NCI-H345 (cell line): ENCODE measurements at places on chromosomes 11 and 22.

GRCh38 chr11:82823647-82824619 lies 76.3 kb downstream of the PRCP start:
- DNase-seq, result no peak

DNA sequence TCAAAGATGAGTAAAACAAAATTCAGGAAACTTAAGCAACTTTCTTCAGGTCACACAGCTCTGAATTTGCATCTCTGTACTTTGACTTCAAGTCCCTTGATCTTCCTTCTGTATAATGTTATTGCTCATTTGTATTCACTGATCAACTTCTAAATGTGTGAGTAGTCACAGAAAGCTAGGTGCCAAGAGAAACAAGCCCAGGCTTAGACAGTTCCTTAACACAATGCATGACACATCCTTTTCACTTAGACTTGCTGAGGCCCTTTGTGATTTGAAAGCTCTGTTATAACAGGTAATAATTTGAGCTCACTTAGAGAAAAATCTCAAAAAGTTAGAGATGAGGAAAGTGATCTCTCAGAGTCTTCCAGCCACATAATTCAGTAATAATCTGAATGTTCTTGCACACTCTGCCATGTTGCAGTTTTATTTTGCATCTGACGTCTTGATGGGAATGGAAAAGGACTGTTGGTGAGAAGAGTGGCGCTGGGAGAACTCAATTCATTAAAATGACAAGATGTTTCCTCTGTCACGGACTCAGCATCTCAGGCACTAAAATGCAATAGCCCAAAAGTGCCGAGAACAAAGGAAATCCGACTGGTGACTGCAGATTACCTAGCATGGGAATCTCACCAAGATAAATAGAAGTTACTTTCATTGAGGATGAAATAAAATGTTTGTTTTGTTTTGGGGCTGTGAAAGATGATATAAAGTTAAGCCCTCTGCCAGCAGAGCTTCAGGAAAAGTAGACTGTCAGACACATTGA lies 665.3 kb downstream of the OPCML start:
- no peak for DNase-seq

DNA sequence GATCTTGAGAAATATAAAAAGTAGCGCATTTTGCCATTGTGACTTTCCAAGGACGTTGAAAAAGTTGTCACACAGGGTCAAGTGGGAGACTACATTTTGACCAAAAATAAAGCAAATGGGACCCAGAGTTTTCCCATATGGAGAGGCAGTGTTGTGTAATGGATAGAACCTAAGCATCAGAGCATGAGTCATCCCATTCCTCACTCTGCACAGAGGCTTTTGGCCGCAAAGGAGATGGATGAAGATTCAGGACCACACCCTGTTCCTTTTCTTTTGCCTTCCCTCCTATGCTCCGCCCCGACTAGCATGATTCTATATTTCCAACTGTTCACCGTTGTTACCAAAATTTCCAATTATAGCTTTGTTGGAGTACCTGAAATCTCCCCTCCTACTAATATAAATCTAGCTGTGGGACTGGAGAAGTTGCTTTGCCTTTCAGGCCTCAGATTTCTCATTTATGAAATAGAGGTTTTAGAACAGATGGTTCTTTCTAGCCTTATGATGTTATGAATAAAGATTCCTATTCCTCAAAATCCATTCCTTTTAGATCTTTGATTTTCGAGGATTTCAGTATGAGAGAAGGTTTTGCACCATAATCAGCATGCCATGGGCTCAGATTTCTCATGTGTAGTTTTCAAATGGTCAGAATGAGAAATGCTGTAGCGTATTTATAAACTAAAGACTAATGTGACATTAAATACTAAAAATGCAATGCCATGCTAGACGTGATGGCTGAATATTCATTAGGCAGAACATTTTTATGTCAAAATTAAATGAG lies 921.9 kb upstream of the TENM4 start:
- no peak for DNase-seq

GRCh38 chr11:125807909-125808308 lies 20.0 kb downstream of the PATE3 start:
- DNase-seq, result no peak
